ENCODE measurements at places on chromosomes 16 and 17.

GRCh38 chr16:2977440-2977839, 2.8 kb downstream of the PKMYT1 start:
- DNase-seq: no peak

DNA sequence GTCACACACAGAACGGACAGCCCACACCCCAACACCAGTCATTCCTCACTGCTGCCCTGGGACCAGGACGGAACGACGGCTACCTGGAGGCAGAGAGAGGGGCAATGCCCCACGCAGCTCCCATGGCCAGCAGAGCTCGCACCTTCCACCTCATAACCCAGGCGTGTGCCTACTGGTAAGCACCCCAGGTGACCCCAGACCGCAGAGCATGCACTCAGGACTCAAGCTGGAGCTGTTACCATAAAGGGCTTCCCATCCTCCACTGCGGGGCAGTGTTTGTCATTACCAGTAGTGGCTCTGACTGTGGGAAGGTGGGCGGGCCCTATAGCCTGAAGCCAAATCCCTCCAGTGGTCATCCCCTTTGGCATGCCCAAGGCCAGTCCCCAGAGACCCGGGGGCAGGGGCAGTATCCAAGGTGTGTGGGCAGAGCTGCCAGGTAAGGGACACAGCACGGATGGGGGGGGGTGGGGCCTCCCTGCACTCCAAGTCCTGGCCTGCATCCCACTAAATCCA, 4.7 kb upstream of the BCAR1 start:
- no peak for DNase-seq

- no peak for DNase-seq
Observed at GRCh38 chr17:40071313-40072039, 8.7 kb downstream of the THRA start.

GRCh38 chr17:48570325-48571023, 7.7 kb downstream of the HOXB4 start:
- DNase-seq: no peak

GRCh38 chr17:50508573-50509460, 578 bp downstream of the MYCBPAP start:
- DNase-seq: no peak

DNA sequence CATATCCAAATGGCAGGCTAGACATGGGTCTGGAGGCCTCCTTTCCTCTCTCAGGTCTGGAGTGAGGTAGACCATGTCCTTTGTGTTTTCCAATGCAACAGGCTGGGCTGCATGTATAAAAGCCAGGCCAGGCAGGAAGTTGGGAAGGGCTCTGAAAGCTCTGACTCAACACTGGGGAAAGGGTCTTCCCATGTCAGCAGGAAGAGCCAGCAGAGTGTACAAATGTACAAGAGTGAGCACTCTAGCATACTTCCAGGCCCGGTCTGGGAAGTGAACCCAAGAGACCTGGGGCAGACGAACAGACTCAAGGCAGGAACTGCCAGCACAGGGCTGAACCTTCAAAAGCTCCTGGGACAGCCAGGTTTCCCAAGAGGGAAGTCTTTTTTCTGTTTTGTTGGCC, 7.0 kb downstream of the ATPAF2 start:
- no peak for DNase-seq

Data from NCI-H1694 (cell line).